Stimulated activated CD4-positive, alpha-beta T cell treated with anti-CD3 and anti-CD28 coated beads, TNF-alpha, amount 100 ng/mL, for 1 hour (primary cell): ENCODE measurements at places on chromosomes 11 and 22.

DNA sequence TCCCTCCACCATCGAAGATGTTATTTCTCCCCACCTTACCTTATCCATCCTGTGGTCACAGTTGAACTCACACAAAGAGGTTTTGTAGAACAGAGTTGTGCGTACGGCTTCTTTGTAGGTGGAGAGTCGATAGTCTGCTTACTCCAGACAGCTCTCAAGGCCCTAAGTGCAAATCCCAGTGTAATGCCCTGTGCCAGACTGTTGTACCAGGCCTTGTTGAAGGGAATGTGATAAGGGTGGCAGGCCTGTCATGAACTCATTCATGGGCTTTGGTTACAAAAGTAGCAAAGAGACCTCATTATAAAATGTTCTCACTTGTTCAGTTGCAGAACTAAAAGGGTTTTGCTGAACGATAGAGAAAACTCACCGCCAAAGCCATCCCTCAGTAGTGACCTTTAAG lies 288.7 kb upstream of the CADM1 start:
- no peak for DNase-seq

GRCh38 chr11:19253153-19253745 lies 12.5 kb upstream of the E2F8 start:
- no peak for DNase-seq

- DNase-seq, result no peak
These were observed 7.4 kb downstream of the ZFTA start for GRCh38 chr11:63761188-63761587.

DNA sequence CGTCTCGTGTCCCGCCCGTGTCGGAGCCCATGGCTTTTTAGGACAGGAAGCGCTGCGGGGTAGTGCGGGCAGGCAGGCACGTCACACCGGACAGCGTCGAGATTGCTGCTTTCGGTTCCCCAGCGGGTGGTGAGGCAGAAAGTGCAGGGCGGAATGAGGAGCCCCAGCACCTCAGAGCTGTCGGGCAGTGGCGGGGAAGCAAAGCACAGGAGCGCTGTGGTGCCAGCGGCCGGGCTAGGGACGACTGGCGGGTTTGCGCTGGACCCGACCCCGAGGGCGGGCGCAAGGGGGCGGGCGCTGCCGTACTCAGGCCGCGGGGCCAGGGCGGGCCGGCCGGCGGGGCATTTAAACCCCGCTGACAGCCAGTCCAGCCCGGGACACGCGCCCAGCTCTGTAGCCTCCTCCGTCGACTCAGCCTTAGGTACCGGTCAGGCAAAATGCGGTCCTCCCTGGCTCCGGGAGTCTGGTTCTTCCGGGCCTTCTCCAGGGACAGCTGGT lies at the start of gene SLC37A2:
SLC37A2 (plus strand) TSS at position 375 of the 498 bp plus-strand sequence; CDS start at position 438, 63 bp downstream.
- no peak for DNase-seq

DNA sequence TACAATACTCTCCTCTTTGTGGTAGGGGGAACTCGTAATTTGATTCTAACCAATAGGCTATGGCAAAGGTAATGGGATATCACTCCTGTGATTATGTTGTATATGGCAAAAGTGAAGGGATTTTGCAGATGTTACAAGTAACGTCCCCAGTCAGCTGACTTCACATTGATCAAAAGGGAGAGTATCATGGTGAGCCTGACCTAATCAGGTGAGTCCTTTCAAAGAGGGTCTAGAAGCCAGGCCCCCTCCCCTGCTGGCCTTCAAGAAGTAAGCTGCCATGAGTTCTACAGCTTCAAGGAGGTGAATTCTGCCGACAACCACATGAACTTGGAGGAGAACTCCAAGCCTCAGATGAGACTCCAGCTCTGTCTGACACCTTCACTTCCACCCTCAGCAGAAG lies 20.0 kb downstream of the TBRG1 start:
- no peak for DNase-seq

DNA sequence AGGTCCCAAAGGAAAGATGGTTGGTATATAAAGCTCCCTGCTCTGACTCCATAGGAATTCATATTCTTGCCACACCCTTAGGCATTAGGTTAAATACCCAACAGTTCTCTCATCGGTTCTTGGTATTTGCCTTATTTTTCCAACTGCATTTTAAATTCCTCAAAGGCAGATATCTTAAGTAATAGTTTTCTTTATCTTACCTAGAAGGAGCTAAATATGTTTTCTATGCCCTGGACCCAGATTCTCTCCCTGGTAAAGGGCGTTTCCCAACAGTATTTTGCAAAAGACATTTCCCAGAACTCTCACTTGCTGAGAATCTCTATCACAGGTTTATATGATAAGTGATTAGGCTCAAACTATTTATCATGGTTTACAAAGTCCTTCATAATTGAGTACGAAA lies 158.6 kb upstream of the BDNF start:
- DNase-seq, result no peak

GRCh38 chr22:44521326-44522074 lies 23.5 kb upstream of the RTL6 start:
- no peak for DNase-seq

DNA sequence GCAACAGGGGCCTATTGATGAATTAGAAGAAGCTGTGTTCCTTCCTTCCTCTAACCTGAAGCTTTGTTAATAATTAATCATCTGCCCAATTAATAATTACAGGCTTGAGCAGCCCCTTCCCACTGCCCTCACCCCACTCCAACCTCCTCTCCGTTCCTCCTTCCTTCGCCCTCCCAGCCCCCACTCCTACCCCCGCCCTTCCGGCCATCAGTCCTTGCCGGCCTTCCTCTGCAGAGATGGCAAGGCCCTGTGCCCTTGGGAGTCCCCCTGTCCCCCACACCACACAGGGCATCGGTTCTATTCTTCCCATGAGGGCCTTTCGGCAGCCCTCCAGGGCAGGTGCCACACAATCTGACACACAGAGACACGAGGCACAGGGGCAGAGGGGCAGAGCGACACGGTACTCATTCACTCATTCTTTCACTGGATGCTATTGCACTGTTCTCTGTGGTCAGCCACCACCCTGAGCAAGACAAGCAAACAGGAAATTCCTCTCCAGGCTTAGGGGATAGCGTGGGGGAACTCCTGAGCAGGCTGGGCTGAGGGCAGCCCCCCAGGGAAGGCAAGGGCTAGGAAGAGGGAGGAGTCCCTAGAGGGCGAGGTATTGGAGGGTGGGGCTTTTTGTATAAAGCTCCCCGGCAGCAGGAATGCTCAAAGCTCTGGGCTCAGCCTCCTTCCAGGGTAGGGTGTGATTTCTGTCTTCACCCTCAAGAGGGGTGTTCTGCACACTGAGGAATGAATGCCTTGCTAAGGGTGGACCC lies 14.7 kb downstream of the MGAT3 start:
- no peak for DNase-seq

DNA sequence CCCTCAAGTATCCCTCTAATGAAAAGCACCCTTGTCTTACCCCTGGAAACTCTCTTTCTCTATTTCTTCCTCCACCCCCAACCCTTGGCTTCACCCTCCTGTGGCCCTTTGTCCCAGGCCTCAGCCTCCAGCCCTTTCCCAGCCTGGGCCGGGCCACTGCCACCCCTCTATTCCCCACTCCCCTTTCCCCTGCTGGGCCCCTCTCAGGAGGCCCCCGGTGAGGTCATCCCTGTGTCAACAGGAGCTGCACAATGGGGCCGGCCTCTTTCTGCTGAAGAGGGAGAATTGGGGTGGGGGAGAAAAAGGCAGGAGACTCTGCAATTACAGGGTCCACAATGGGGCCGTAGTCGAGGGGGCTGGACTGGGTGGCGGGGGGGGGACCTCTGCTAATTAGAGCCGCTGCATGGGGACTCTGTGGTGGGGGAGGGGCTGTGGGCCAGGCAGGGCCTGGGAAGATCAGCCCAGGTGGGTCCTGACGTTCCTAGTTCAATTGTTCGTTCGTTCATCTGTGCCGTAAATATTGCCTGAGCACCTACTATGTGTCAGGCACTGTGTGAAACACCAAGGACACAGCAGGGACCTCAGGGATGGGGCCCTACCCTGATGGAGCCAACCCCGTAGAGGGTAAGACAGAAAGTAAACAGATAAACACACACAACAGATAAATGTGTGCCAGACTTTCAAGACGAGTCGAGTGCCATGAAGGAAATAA lies 18.5 kb upstream of the MPPED1 start:
- no peak for DNase-seq

GRCh38 chr11:85231588-85231987 lies 395.6 kb downstream of the DLG2 start:
- no peak for DNase-seq

DNA sequence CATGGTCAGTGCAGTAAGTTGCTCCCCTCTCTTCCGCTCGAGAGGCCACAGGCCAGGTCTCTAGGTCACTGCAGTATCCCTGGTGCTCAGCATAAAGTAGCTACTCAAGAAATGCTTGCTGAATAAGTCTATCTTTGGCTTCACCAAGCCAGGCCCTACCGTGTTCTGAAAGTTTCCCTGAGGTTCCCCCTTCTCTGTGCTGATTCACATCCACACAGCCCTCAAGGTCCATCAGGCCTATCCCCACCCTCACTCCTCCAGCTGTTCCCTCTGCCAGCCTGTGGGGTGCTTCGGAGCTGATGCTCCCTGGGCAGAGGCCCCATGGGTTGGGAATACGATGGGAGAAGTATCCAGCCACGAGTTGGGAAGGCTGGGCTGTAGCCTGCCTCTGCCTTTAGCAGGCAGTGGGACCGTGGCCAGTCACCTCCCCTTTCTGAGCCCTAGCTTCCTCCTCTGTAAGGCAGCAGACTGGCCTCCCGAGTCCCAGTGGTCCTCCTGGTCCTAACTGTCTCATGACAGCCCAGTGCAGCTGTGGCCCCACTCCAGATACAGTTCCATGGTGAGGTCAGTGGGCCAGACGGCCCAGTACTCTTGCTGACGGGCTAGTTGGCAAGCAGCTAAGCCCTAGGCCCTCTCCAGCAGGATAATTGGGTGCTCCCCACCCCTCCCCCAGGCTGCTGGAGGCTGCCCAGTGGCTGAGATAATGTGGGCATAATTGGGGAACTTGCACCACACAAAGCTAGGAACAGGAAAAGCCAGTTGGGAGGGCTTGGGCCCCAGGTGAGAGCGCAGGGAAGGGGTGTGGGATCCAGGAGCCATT lies 48.2 kb downstream of the NECTIN1 start:
- DNase-seq, result no peak

GRCh38 chr22:44955102-44955501 lies 54.7 kb downstream of the PHF21B start:
- DNase-seq, result no peak

- no peak for DNase-seq
These were observed 127.9 kb upstream of the CEP126 start for GRCh38 chr11:101786916-101787315.

GRCh38 chr11:70772950-70773349 lies 374.6 kb downstream of the CTTN start:
- no peak for DNase-seq

- DNase-seq, result no peak
These were observed 12.1 kb downstream of the TRPM5 start for GRCh38 chr11:2432171-2432621.

DNA sequence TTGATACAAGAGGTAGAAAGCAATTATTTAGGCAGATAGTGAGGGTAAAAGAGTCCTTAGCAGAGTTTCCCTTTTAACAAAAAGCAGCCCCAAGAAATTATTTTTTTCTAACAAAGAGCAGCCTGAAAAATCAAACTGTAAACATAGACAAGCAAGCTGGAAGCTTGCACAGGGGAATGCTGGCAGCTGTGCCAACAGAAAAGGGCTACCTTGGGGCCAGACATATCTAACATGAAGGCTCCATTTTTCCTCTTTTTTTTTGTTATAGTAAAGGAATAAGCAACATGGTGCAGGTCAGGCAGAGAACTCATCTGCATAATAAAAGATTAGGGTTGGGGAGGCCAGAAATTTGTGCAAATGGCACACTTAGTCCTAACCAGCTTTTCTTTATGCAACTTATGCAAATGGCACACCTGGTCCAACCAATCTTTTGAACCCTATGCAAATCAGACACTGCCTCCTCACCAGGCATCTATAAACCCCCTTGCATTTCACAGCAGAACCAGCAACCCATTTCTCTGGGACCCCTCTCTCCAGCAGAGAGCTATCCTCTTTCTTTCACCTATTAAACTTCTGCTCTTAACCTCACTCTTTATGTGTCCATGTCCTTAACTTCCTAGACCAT lies 41.8 kb downstream of the PDGFD start:
- no peak for DNase-seq

DNA sequence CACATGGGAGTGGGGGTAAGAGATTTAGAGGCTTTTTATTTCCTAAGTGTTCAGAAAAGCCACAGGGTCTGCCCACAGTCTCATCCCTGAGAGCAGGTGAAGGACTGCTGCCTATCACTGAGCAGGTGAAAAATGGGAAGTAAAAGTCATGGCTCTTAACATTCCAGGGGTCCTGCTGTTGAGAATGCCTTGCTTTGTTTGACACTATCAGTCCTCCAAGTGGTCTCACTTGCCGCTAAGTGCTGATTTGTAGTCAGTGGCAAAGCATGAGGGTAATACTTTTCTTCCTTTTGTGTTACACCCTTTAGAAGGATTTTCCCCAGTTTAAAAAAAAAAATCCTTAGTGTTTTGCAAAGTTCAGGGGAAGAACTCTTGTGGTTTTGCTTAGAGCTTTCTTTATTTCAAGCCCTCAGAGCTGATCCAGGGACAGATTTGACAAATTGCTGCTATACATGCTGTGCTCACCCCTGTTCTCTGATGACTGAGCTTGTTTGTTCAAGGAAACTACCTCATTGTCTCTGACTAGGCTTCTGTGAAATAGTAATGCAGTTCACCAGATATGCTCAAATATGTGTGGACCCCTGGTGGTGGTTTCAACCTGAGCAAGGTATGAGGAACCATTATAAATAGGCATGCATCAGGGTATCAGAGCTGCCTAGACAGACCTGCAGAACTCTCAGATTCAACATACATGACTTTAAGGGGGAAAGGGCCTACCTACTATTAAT lies 141.0 kb downstream of the ARHGAP42 start:
- no peak for DNase-seq
